Stimulated activated naive CD4-positive, alpha-beta T cell treated with Interleukin-2 at 50 U/mL for 16 hours (primary cell): ENCODE measurements at places on chromosomes 6 and 20.
A peak's percentile ranks its signal among the peaks of the same experiment; 100 is the strongest.

- peak; percentile 73 for DNase-seq
Observed at GRCh38 chr20:62500237-62500864, 24.6 kb upstream of the GATA5 start.

DNA sequence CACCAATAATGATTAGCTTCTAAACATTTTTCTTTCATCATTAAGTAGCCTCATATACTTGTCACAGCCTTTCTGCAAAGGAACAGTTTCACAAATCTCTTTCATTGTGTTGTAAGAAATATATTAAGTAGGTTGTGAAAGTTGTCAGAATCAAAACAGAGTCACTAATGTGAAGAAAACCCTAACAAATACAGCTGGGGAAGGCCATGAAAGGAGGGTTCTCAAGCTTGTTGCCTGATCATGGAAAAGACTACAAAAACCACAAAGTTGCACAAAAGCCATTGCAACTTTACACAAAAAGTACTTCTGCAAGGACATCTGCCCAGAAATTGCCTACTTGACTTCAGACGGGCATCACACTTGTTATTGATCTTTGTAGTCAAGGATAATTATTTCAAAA lies 216.1 kb downstream of the ALDH8A1 start:
- no peak for DNase-seq

- no peak for DNase-seq
Observed at GRCh38 chr20:8523684-8524083, 391.6 kb downstream of the PLCB1 start.

DNA sequence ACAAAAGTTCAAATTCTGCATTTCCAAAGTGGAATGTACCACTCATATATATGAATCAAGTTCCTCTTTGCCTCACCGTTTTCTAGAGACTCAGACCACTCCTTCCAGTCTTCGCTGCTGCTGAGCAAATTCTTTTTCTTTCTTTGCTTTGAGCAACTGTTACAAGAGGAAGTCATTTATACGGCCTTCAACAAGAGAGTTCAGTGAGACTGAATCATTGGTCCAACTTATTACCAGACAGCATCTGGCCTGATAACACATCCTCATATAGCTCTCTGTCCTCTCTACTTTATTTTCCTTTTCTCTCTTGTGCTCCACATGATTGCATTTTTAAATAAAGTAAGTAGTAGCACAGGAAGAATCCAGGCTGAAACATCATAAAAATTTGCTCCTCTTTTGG lies 652.7 kb downstream of the PHF3 start:
- no peak for DNase-seq

DNA sequence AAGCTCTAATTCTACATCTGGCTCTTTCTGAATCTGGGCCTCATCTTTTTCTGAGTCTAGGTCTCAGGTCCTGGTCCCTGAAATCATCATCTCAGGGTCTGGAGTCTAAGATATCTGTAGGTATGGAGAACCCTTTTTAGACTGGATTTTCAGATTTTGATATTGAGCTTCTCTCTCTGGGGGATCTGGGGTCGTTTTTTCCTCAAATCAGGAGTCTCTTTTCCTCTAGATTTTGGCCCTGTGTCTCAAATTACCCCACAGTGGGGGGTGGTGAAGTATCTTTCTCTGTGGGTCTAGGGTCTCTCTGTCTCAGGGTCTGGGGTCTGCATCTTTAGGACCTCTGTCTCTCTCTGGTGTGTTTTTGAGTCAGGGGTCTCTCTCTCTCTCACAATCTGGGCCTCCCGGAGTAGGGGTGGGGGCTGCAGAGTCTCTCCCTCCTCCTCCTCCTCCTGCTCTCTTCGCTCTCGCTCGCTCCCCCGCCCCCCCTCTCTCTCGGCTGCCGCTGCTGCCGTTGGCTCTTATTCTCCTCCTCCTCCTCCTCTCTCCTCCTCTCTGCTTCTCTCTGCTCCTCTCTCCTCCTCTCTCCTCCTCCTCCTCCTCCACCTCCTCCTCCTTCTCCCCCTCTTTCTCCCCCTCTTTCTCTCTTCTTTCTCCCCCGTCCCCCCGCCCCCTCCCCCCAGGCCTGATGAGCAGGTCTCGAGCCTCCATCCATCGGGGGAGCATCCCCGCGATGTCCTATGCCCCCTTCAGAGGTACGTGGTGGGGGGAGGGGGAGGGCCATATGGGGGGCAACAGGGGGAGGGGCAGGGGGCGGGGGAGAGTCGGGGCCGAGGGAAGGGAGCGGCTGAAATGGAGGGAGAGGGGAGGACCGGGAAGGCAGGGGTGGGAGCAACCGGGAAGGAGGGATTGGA lies at the start of gene SYNGAP1:
Gene SYNGAP1 (plus strand): TSS at position 486 of the 911 bp plus-strand sequence. CDS start 200 bp downstream, at position 686.
- peak; percentile 11 for DNase-seq

DNA sequence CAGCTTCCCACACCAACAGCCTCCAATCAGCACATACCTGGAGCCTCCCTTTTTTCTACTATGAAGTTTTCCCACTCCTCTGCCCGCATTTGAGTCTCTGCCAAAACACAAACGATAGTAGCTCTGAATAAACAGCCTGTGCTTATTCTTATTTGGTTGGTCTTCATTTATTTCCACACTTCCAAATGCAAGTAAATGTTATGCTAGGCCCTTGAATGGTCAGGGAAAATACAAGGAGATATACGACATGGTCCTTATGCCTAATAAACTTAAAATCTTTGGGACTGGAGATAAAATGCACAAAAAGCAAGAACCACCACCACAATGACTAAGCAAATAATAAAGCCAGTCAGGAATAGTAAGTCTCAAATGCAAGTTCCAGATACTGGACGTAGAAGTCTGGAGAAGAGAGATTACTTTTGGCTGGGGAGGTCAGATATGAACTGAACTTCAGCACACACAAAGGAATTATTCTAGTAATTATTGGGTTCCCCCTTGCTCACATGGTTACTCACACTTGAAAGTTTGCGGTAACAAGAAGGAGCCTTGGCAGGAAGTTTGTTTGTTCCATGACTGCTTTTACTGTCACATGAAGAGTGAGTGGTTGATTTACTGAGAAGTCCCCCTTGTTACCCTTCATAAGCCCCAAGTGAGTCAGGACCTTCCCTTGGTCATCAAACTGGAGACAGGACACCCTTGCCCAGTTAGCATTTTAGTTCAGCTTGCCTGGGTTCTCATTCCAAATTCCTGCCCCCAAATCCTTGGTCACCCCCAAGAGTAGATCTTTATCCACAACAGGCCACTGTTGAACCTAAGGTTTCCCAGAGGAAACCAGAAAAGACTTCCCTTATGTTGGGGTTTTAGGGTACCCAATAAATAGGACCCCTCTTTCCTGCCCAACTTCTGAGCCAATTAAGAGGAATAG lies 511.2 kb upstream of the JARID2 start:
- DNase-seq, result peak; percentile 36

GRCh38 chr20:10443936-10444335 lies 8.8 kb downstream of the SLX4IP start:
- no peak for DNase-seq

DNA sequence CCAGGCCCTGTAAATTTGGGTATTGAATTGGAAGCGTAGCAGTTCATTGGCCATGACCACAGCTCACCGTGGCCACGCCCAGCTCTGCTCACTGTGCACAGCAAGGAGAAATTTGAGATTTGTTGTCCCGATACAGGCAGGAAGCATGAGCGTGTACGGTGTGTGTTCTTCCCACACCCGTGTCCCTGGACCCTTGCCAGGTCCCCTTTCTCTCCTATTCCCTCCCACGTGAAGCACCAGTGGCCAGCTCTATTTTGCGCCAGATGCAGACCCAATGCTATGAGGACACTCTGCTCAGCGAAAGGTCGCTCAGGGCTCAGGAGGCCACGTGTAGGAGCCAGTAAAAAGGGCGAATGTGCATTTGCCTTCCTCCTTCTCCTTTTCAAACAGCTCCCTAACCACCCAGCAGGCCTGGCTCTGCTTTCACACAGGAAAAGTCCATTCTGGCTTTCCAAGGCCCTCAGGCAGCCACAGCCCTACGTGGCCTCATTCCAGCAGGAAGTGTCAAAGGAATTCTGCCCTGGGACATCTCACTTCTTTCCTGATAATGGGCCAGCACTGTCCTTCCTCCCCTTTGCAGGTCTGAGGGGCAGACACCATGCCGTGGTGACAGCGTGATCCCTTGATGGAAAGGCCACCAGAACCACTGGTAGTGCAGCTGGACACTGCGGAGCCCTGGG lies 499.2 kb upstream of the CDH4 start:
- DNase-seq, result no peak

DNA sequence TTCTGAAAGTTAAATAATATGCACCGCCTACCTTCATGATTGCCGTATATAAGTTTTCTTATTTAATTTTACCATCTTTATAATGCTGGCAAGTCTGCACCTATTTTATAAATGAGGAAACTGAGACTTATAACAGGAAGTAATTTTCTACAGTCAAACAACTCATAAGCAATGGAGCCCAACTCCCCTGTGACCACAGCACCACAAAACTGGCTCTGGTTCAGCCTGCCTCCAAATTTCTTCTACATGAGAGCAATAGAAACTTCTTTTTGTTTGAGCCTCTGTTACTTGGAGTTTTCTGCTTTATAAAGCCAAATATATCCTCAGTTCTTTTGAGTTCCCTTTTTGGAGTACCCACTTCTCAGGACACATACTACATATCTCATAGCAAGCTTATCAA lies 131.1 kb upstream of the HSF2 start:
- DNase-seq, result no peak

DNA sequence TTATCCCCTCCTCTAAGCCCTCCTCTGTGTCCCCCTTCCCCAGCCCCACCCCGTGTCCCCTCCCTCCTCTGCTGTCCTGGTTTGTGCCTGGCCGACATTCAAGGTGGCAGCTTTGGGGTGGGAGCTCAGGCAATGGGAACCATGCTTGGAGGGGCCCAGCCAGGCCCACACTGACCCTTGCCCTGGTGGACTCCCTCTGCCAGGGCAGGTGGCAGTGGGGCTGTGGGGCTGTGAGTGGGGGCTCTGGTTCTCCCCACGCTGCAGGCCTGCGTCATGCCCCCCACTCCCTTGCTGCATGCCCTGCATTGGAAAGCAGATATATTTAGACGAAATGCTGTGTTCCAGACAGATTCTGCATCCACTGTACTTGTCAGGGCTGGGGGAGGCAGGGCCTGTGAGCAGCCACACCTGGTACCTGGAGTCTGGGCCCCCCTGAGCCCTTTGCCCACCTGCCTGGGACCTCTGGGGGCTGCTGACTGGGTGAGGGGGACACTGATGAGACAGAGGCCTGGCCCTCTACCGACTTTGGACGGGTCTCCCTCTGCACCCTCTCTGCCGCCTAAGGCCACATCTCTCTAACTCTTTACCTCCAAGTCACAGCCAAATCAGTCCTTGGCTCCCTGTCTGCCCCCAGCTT lies 14.2 kb downstream of the DLGAP4 start:
- DNase-seq, result no peak

- no peak for DNase-seq
Observed at GRCh38 chr6:125406741-125407140, 105.0 kb upstream of the HDDC2 start.

DNA sequence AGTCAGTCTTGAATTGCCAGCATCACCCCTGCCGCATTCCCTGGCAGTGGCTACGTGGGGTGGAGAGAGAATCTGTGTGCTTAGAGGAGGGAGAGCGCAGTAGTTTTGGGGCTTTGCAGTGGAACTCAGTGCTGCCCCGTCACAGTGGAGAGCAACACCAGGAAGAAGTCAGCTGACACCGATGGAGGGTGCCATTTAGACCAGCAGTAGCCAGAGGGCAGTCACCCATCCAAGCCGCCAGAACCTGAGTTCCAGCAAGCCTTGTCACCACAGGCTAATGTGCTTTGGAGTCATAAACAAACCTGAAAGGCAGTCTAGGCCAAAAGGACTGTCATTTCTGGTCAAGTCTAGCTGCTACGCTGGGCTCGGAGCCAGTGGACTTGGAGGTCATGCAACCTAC lies 22.0 kb upstream of the PERP start:
- DNase-seq, result no peak

GRCh38 chr6:53725791-53726575 lies 60.4 kb upstream of the KLHL31 start:
- DNase-seq, result peak; percentile 66

DNA sequence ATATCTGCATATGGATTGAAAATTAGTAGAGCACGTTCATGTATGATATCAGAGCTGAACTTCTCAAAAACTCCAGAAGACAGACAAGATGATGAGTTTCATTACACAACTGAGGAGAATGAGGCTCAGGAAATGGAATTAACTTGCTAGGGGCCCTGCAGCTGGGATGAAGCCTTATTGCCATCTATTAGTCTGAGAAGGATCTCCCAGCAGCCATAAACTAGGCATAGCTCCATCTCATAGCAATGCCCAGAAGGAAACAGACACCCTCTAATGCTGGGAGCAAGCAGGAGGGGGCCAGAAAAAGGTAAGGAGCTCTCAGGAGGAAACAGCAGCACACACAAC lies 18.0 kb downstream of the TFEB start:
- DNase-seq, result no peak

DNA sequence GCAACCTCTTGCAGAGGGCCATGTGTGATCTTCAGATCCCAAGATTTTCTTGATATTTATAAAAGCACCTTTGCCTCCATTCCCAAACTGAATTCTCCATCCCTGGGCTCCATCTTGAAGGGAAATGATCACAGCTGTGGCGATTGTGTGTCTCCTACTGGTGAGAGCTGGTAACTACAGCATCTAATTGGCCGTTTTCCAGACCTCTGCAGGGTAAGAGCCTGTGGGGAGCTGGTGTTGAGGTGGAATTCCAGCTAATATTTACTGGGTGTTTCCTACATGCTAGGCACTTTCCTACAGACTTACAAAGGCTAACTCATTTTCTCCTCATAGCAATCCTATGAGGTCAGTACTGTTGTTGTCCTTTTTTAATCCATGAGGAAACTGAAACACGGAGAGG lies 59.2 kb upstream of the FNDC1 start:
- no peak for DNase-seq
